Stimulated activated CD8-positive, alpha-beta memory T cell treated with anti-CD3 and anti-CD28 coated beads, Interleukin-15, amount 100 ng/mL, for 48 hours (primary cell): ENCODE measurements at places on chromosomes 16 and 17.

DNA sequence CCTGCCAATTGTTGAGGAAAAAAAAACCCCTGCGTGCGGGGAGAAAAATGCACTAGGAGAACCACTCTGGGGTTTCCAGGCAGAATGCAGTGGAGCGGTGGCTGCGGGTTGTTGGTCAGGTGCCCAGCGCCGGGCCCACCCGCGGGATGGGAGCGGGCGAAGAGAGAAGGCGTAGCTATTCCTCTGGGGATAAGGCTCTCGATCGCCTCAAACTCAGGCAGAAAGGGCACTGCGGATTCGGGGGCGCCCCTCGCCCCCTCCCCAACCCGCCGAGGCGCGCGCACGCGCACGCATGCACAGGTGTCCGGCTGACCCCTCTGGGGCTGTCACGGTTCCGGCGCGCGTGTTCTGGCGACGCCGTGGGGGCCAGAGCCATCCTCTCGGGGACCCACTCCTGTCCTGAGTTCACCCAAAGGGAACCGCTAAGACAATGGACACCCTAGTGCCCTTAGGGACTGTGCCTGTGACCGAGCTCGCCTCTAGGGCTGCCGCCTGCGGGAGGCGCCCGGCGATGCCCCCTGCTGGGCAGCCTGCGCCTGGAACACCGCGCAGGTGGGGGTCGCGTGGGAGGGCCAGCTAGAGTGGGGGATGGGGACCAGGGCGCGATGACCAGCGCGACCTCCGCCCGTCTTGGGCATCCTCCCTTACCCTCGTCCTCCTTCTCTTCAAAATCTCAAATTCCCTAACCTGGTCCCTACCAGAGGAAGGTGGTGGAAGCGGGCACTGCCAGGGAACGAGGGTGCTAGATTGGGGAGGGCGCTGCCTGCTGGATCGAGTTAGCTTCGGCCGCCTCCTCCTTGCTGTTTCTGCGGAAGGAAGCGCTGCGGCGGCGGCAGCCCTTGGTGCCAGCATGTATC lies 14.4 kb upstream of the CBX8 start:
- no peak for DNase-seq

DNA sequence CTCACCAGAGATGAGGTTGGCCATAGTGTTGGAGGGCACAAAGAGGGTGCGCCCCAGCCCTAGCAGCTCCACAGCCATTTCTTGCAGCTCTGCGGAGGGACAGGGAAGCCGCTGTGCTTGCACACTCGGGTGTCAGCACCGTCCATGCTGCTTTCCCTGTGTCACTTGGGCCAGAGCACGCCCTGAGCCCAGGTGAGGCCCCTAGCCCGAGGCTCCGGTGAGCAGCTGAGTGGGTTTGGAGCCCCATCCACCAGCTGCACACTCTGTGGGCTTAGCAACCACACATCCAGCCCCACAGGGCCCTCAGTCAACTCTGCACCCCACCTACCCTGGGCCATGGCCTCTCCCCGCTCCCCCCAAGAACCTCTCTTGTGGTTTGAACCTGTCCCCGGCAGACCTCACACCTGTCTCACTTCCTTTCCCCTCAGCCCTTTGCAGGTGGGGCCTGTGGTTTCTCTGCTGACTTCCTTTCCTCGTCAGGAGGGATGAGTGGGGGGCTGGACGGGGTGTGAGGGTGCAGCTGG lies 20.7 kb downstream of the TMEM235 start:
- DNase-seq, result no peak

DNA sequence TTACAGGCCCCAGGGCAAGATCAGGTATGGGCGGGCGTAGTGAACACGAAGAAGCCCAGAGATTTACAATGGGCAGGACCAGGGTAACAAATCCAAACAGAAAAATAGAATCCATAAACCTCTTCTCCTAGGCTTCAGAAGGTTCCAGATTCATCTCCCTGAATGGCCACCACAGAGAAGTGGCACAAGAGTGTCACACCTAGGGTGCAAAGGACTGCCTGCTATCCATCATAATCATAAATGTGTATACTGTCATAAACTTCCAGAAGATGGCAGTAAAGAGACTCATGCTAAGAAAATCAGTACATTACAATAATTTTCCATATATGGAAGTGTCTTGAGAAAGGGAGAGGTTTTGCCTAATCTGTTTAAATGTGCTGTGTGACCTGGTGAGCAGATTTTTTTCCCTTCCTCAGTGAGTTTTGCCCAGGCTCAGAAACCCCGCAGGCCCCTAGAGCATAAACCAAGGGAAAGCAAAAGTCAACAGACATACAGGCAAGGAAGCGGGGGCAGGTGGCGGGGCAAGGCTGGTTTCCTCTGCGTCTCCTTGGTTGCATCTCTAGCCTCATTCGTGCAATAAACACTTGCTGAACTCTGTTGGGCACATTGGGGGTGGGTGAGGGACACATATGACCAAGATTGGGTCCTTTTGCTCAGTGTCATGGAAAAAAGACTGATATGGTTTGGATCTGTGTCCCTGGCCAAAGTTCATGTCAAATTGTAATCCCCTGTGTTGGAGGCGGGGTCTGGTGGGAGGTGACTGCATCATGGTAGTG lies 92.0 kb upstream of the CDH5 start:
- no peak for DNase-seq

GRCh38 chr16:2724088-2724676 lies 4.2 kb upstream of the PRSS27 start:
- no peak for DNase-seq

DNA sequence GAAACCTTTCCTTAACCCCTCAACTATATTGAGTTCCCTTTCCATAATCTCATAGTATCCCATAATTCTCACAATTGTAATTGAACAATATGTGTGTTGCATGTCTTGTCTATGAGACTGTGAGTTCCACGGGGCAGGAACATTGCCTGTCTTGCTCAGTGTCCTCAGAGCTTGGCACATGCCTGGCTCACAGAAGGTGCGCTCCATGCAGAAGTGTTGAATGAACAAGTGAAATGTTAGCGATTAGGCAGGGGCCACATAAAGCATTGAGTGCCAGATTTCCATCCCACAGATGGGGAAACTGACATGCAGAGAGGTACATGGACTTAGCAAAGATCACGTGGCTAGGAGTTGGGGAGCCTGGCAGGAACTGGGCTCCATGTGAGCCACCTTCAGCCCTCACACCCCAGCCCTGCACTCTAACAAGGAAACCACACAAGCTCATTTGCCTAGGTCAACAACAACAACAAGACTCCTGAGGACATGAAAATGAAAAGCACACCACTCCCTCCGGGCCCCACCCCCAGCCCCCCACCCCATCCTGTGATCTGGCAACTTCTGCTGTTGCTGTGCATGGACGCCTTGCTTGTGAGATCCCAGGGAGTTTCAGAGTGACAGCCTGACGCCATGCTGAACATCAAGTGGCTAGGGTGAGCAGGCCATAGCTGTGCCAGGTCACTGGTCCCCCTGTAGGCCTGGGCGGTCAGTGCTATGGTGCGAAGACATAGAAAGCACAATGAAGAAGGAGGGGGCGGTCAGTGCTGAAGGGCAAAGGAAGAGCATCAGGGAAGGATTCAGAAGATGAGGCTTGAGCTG lies 5.0 kb downstream of the PIK3R5 start:
- DNase-seq, result no peak

- no peak for DNase-seq
Observed at GRCh38 chr16:1019231-1020090, 37.9 kb downstream of the SOX8 start.

- no peak for DNase-seq
Observed at GRCh38 chr17:69516911-69517310, 102.4 kb downstream of the MAP2K6 start.

DNA sequence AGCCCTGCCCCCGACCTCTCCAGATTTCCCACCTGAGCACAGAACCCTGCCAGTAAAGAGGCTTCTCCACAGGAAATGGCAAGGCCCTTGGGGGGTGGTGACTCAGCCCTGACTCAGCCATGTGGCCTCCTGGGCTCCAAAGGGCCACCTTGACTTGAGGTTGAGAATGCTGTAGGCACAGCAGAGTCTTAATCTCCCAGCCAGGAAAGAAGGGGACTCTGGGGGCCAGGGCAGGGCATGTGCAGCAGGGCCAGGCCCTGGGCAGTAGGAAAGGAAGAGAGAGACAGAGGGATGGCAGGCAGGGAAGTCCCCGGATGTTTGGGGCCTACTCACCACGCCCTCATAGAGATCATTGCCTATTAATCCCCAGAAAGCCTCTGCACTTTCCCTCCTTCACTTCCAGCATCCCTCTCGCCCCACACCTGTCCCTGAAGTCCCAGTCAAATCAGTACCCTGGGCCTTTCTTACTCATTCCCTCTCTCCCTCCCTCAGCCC lies 4.8 kb upstream of the ITGA3 start:
- DNase-seq, result peak; percentile 78

DNA sequence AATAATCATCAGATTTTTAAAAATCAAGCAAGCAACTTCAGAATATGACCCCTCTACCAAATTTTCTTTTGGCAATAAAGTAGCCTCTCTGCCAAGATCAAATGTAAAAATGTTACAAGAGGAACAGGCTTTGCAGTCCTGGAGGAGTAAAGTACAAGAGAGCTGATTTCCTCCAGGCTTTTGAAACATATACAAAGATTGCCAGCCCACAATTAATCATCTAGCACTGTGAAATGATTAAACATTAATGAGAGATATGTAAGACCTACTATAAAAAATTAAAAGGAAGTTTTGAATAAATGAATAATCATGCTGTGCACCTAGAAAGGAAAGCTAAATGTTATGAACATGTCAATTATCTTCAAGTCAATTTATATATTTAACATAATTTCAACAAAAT lies 26.3 kb downstream of the TXNDC11 start:
- DNase-seq, result no peak

- no peak for DNase-seq
Observed at GRCh38 chr17:64998436-64999190, 57.9 kb downstream of the GNA13 start.

- DNase-seq, result peak; percentile 68
Observed at GRCh38 chr16:67562526-67562917, at the start of gene CTCF. CTCF (plus strand) TSS chr16:67562526; CDS start chr16:67610833, 48,307 bp downstream.

DNA sequence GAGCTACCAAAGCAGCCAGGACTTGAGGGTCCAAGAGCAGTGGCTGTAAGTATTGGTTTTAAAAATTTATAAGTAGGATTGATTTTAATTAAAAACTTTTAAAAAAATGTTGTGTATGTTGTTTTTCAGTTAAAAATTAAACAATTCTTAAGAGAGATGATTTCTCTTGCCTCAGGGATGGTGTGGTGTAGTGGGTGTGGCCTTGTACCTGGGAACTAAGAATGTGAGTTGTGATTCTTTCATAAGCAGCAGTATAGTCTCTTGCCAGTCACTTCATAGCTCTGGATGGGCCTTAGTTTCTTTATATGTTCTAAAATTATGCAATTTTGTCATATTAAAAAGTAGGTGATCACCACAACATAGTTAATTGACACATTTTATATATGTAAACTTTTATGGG lies 99.5 kb downstream of the FTO start:
- DNase-seq, result no peak

GRCh38 chr17:57518587-57519581 lies 226.2 kb downstream of the CCDC182 start:
- DNase-seq, result no peak

- no peak for DNase-seq
Observed at GRCh38 chr16:2895813-2896212, 12.8 kb downstream of the FLYWCH2 start.
